ENCODE measurements at places on chromosomes 12 and 14. TPM values are rescaled to one million over a fixed set of nuclear protein-coding genes. Genes with fewer than 3 reads are reported as not detected.

The CIDEB gene
- total RNA-seq: 0.51 TPM

The DNAI7 gene
- not detected for total RNA-seq

The GPR65 gene
- 0.13 TPM for total RNA-seq

The EML1 gene
- 17.9 TPM for total RNA-seq

The KRT80 gene
- 0.38 TPM for total RNA-seq

The PSMD9 gene
- 93.7 TPM for total RNA-seq

The CRIP2 gene
- total RNA-seq: 149 TPM

The FGF6 gene
- not detected for total RNA-seq

The SOAT2 gene
- not detected for total RNA-seq

The CLEC4C gene
- not detected for total RNA-seq

The M6PR gene
- total RNA-seq: 87.1 TPM

- DNase-seq: no peak
These were observed 176.8 kb upstream of the FOXG1 start for GRCh38 chr14:28589792-28590191.

DNA sequence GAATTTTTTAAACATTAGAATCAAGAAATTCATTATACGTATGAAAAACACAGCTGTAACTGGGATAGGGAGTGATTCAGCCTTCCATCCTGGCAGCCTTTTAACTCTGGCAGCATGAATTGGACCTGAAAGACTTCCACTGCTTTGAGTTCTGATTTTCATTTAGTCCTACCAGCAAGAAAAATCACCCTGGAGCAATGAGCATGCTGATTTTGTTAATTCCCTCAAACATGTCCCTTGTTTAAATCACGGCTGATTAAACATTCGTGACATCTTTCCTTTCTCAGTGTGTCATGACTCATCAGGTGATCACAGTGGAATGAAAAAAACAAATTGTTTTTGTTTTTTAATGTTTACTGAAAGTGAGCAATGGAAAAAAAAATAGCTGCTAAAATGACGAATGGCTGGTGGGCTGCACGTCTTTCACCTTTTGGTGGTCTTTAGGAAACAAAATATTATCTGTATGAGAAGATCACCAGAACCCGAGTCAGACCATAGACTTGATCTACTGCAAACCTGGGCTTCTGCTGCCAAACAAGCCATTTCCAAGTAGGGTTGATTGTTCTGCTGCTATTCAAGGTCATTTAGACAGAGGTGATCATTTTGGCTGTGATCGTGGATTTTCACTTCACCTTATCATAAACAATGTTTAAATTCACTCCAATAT lies 67.0 kb upstream of the CAND1 start:
- DNase-seq: peak; percentile 9

- peak; percentile 42 for DNase-seq
These were observed 72.4 kb downstream of the IQSEC3 start for GRCh38 chr12:138898-139534.

GRCh38 chr14:76053572-76054355 lies 68.2 kb downstream of the IFT43 start:
- no peak for DNase-seq

DNA sequence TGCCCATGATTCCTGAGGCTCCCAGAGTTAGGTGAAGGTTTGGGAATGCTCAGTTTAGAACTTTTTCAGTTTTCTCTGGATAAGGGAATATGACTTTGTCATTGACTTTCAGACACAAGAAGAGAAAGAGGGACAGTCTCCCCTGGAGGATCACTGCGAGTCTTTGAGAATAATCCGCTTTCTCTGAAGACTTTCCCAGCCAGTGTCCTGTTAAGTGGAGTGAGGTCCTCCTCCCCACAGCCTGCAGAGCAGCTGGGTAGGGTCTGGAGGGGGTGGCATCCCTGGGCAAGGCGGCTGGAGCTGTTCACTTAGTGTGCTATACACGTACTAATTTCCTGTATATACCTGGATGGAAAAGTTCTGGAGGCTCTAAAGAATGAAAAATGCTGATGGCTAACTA lies 8.5 kb upstream of the RAB35 start:
- DNase-seq: no peak

GRCh38 chr12:131882804-131883520 lies 11.5 kb upstream of the ULK1 start:
- DNase-seq: no peak

DNA sequence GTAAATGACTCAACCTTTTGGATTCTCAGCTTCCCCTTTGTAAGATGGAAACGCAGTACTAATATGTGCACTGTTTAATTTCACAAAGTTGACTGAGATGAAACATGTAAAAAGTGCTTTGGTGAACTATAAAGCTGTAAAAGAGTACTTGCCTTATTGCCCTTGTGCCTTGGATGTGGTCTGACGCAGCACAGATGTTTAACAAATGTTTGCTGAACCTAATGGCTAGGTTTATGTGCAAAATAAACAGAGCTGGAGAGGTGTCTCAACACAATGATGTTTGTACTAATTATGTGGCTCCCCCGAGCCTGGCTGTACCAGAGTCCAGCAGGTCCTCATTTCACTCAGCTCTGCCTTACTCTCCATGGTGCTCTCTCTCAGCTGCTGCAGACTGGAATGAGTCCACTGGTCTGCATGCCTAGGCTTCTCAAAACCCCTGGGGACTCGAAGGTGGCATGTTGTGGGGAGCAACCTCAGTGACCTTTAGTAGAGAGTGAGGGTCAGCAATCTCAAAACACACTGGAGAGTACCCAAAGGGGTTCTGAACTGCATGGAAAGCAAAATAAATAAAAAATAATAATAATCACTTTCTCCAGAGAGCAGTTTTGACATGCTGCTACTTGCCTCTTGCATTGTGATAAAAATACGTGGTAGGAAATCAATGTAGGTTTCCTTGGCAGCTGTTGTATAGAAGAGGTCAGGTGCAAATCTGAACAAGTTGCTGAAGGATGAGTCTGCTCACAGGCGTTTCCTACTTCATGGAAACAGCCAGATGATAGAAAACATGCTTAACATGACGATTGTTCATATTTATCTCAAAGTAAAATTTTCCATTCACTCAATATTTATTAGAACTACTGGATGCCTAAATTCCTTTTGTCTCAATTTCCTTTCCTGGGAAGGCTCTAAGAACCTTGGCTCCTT lies 8.5 kb upstream of the AMIGO2 start:
- no peak for DNase-seq

GRCh38 chr12:64998371-64999147 lies 122.5 kb downstream of the WIF1 start:
- peak; percentile 4 for DNase-seq

DNA sequence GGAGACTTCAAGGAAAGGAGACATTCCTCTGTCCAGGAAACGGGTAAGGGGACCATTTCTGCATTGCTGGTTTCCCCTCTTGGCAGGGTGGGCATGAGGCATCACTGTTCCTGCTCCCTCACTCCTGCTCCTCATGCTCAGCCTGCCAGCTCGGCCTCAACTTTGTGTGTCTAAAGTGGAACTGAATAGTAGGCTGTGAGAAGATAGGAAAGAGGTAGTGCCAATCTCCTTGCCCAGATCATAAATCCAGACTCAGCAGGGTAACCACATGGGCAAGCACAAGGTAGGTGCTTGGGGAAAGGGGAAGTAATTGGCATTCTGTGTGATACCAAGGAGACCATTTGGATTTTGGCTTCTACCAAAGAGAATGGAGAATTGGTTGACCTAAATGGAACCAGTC lies 2.6 kb downstream of the LTB4R start:
- DNase-seq: no peak

DNA sequence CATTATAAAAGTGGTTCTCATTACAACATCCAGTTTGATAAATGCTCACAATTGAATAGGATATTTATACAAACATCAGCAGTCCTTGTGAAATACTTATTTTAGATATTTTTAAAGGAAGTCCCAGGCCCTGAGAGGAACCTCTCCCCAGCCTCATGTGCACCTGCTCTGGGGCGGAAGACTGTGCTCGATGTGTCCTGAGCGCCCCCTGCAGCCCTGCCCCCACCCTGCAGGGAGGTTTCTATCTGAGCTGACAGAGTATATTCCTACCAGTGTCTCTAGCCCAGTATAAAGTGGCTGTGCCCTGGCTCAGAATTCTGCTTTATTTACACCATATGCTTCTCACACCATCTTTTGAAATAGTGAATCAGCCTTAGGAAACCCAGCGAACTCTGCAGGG lies 1349.1 kb downstream of the TMEM121 start:
- DNase-seq: no peak

DNA sequence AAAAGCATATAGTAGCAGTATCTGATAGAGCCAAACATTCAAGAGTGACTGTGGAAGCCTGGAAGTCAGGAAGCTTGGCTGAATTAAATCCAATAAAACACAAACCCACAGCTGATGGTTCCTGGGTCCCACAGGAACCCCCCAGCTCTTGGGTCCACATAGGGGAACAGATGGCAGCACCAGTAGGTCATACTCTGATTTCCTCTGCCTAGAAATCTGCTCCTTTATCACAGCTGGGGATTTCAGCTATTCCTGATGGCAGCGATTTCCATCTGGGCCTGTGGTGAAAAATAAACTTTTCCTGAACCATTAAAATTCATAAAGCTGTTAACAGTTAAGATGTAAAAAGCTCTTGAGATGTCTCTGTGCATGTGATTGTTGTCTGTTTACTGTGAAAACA lies 202.0 kb upstream of the FRMD6 start:
- DNase-seq: no peak

- peak; percentile 78 for DNase-seq
These were observed 19.9 kb downstream of the HRK start for GRCh38 chr12:116861320-116861719.

DNA sequence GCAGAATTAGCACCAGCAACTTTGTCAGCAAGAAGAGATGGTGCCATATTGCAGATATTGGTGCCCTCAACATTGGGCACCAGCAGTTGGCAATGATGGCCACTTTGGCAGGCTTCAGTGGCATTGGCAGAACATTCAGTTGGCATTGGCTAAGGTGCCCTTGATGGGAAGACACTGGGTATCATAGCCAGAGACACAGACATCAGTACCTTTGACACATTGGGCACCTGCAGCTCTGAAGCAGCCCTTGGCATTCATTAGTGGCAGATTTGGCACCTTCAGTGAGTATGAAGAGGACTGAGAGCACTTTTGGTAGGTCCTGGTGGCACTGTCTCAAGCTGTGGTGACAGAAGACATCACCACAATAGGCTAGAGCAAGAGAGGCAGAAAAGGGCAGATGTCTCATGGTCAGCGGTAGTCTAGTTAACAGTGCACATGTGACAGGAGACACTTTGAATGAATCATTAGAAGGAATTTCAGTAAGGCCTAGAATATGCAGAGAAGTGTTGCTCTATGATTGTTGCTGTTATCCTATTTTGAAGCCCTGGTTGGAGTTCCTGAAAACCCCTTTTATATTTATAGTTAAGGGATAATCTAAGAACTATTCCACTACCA lies 422.2 kb downstream of the APAF1 start:
- DNase-seq: no peak

DNA sequence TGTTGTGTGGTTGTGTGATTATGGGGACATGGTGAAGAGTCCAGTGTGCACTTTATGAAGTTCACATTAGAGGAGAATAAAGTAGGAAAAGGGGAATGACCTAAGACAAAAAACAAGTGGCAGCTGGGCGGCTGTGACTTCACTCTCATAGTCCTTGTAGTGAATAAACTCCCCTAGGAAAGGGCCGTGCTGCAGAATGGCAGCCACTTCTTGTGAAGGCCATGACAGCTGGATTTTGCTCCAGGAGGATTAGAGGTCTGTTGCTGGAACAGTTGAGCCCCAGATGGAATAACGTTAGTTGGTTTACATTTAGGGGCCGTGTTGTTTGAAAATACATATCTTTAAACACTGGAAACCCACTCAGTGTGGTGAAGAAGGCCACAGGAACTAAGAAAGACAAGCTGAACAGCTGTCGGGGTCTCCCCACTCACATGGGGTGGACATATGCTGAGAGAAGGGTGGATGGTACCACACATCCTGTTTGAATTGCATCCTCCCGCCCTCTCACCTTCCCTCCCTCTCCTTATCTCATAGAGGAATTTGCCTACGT lies 276.9 kb downstream of the CACNA1C start:
- no peak for DNase-seq

DNA sequence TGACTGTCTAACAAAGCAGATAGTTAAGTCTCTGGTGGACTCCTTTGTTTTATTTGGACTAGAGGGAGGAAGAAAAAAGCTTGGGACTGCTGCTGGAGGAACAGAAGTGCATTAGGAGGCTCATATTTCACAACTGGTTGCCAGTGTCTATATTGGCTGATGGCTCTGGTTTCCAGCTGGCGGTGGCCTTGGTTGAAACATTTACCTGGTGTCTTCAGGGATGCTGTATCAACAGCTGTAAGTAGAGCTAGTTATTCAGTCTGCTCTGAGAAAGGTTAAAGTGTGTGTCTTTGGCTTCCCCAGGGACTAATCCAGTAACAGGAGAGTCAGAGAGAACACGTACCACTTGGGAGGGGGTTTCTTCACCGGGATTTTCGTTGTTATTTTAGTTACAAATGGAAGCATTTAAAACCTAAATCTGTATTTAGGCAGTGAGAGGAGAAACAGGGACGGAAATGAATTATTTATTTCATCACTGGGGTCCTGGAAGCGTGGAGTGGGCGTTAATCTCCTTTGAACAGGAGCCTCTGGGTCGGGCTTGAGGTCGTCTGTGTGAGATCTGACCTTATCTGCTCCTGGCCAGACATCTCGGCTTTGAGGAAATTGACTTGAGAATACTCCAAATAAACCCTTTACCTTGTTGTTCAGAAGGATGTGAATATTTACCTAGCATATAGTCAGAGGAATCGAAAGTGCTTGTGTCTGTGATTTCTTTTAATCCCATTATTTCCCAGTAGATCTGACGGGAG lies 149.9 kb downstream of the NRXN3 start:
- DNase-seq: no peak

DNA sequence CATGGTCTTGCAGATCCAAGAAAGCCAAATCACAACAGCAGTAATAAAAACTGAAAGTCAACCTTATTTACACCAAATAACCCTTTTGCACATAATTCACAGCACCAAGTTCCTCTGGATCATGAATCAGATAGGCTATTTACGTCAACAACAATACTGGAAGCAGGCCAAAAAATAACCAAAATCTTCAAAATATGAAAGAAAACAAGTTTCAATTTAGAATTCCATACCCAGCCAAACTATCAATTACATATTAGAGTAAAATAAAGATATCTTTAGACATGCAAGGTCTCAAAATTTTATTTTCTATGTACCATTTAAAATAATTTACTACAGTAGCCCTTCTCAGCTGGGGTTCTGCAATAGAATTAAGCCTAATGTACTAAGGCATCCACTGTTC lies 76.7 kb upstream of the BBS10 start:
- DNase-seq: peak; percentile 5

GRCh38 chr14:24634158-24634557 lies at the start of gene GZMB:
Gene GZMB (minus strand): TSS chr14:24634190. CDS start chr14:24634160, 30 bp downstream.
- peak; percentile 13 for DNase-seq

GRCh38 chr12:46725332-46725731 lies 100.5 kb downstream of the SLC38A4 start:
- no peak for DNase-seq

- no peak for DNase-seq
These were observed 4.8 kb upstream of the TNS2 start for GRCh38 chr12:53044896-53045695.

- no peak for DNase-seq
These were observed 476 bp upstream of the TRAFD1 start for GRCh38 chr12:112124918-112125249.

DNA sequence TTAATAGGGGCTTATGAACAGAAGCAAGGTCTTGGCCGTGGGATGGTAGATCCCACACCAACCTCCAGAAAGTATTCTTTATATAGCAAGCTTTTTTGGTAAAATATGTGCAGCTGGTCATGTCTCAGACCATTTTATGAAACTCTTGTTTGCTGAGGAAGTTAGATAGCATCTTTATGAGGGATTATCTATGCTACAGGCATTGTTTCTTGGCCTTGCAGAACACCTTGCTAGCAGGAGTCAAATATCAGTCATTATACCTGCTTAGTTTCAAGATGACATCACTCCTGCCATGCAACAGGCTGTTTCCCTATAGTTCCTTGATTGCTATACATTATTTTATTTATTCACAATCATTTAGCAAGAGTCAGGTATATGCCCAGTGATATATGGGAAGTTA lies 84.8 kb upstream of the LRFN5 start:
- no peak for DNase-seq
